Kasumi-1 (cell line): ENCODE measurements at places on chromosomes 5 and 9.

GRCh38 chr9:38214432-38214831, 145.4 kb upstream of the SHB start:
- DNase-seq = no peak

DNA sequence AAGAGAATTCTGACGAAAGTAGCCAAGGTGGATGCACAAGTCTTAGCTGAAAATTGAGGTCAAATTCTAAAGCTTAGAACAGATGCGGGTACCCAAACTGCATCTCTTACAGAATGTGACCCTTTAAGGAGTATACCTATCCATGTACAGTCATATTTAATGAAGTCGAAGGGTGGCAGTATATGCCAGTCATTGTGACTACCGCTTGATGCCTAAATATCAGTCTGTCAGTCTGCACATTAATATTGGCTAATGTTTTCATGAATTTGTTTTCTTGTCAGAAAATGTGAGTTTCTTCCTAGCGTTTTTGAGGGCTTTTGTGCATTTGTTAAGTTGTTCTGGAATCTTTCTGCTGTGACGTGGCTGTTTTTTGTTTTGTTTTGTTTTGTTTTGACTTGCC, 264.5 kb upstream of the ELAVL2 start:
- DNase-seq = no peak

DNA sequence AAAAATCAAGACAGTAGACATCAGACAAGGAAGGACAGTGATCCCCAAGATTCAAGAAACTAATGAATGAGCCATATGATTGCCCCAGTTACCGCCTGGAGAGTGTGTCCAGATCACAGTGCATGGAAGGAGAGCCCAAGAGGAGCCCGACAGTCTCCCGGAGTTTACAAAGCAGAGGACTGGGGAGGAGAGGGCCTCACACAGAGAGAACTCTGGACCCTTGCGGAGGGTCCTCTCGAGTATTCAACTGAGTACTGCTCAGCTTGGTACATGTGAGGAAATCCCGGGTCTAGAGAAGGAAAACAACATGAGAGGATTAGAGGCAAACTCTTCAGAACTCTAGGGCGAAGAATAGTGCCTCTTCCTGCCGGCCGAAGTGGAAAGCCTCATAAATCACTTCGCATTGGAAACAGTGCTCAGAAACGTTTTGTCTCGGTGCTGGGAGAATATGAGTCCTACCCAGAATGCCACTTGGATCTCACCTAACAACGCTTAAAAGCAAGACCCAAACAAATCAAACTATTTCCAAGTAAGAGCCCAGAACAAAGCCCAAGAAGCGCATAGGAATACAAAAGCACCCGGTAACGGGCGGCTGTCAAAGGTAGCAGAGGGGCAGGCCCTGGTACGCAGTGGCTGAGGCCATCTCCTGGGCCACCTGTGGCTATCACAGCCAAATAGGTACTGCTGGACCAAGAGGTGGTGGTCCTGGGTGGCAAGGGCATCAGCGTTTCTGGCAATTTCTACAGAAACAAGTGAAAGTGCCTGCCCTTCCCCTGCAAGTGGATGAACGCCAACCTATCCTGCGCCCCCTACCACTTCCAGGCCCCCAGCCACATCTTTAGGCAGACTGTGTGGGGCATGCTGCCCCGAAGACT, 36.0 kb downstream of the FAM78A start:
- no peak for DNase-seq

DNA sequence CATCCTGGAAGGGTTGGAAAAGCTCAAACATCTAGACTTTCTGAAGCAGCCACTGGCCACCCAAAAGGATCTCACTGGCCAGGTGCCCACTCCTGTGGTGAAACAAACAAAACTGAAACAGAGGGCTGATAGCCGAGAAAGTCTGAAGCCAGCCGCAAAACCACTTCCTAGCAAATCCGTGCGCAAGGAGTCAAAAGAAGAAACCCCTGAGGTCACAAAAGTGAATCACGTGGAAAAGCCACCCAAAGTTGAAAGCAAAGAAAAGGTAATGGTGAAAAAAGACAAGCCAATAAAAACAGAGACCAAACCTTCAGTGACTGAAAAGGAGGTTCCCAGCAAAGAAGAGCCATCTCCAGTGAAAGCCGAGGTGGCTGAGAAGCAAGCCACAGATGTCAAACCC, 87.6 kb downstream of the MAP1B start:
- DNase-seq = no peak

- no peak for DNase-seq
Measured at GRCh38 chr9:108621991-108622855, 233.6 kb downstream of the ACTL7B start.

GRCh38 chr5:10555277-10555684, 8.6 kb upstream of the ANKRD33B start:
- DNase-seq = no peak

DNA sequence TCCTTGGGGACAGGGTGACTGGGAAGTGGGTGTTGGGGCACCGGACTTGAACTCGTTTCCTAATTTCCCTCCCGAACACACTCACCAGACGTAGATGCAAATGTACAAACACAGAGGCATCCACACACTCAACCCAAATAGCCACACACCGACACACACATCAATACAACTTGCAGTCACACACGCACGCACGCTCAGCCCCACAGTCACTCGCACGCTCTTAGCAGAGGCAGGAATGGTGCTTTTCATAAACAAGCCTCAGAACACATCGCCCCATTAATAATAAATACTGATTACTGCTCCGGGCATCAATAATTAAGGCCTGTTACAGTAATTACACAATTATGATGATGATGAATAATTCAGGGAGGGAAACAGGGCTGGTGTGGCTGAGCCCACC, 5.7 kb downstream of the BARHL1 start:
- DNase-seq = no peak

GRCh38 chr5:104778-105296, 12.9 kb downstream of the PLEKHG4B start:
- DNase-seq = no peak

DNA sequence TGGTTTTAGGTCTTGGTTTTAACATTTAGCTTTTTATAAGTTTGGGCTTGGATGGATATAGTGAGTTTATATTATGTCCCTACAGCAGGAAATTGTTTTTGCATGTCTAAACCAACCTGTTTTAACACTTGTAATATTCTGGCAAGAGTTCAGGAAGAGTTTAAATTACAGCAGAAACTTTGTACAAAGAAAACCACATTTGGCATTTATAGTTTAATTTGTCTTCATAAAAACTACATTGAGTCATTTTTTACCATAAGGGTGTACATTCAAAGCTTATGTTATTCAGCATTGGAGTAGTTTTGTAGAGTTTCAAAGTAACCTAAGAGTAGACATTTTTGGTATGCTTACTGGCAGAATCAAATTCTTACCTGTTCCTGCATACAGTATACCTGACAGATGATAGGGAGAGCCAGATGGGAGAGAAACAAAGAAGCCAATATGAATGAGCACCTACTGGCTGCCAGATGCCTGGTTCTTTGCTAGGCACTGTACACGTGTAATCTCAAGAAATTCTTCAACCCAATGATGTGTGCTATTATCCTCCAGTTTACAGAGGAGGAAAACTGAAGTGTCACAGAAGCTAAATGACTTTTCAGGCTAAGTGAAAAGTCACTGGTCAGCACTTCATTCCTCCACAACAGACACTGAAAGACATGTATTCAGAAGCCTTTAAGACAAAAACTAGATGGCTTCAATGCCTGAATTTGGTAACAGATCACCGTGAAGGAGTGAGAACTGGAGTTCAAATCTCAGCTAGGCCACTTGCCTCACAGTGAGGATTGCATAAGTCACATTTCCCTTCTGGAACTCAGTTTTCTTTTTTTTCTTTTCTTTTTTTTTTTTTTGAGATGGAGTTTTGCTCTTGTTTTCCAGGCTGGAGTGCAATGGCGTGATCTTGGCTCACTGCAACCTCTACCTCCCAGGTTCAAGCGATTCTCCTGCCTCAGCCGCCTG, 25.9 kb upstream of the ECM2 start:
- DNase-seq = no peak

DNA sequence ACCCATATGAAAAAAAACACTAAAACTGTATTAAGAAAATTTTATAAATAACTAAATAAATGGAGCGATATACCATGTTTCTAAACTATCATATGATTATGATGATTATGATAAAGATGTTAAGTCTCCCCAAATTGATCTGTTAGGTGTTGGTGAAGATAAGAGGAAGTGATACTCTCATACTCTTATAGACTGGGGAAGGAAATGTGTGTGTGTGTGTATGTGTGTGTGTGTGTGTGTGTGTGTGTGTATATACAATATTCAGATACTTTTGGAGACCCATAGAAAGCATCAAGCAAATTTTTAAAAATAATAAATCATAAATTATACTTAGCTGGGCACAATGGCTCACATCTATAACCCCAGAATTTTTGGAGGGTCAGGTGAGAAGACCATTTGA, 62.9 kb downstream of the TMEM232 start:
- DNase-seq = peak; percentile 33

- DNase-seq = no peak
Measured at GRCh38 chr5:176167800-176168199, 70.4 kb upstream of the SIMC1 start.

DNA sequence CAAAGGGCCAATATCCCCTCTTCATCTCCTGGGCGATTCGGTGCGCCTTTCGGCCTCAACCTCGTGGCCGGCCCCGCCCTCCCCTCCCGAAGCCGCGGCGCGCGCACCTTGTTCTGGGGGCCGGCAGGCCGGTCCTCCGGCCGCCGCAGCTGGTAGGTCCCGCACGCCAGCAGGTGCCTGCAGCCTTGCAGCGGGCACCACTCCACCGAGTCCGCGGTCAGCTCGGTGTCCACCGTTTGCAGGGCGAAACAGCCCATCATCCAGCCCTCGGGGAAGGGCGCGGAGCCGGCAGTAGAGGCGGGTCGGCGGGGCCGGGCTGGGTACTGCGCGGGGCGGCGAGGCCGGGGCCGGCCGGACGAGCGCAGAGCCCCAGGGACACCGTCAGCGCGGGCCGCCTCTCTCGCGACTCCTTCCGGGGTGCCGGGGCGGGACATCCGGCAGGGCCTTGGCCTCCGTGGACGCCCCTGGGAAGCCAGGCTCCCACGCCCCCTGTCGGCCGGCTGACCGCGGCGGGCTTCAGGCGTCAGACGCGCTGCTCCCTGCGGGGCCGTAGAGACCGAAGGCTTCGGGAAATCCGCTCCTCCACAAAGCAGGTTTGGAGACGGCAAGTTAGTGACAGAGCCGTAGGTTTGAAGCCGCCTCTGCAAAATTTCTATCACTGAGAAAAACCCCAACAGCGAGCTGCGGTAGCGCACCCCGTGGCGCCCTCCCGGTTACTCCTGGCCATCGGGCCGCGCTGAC, at the start of gene DPH7:
Gene DPH7, minus strand, starts transcription at position 408 of the 741 bp plus-strand sequence. Its CDS starts 148 bp downstream, at position 260.
- peak; percentile 78 for DNase-seq

DNA sequence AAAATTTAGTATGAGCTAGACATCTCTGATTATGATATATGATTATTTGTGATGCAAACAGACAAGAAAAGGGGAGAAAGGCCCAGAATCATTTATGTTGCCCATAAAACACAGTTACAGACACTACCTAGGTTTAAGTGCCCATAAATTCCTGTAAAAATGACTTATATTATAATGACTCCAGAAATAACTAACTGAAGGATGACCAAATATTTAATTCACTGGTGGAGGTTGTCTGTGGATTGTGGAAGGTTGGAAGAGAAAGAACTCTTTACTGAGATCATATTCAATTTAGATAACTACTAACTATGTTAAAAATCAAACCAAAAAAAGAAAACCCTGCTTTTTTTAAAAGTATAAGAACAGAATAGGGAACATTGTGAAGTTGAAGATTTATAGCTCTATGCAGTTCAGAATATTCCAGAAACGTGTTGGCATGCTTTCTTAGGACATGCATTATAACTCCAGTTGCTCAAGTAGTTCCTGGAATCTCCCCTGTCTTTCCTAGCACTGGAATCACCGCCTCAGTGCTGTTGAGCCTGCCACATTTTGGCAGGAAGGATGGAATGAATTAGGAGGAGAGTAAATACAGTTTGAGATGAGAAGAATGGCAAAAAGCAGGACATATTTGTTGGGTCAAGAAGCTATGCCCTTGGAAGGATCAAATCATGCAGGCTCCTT, 72.0 kb upstream of the PAPPA start:
- no peak for DNase-seq

DNA sequence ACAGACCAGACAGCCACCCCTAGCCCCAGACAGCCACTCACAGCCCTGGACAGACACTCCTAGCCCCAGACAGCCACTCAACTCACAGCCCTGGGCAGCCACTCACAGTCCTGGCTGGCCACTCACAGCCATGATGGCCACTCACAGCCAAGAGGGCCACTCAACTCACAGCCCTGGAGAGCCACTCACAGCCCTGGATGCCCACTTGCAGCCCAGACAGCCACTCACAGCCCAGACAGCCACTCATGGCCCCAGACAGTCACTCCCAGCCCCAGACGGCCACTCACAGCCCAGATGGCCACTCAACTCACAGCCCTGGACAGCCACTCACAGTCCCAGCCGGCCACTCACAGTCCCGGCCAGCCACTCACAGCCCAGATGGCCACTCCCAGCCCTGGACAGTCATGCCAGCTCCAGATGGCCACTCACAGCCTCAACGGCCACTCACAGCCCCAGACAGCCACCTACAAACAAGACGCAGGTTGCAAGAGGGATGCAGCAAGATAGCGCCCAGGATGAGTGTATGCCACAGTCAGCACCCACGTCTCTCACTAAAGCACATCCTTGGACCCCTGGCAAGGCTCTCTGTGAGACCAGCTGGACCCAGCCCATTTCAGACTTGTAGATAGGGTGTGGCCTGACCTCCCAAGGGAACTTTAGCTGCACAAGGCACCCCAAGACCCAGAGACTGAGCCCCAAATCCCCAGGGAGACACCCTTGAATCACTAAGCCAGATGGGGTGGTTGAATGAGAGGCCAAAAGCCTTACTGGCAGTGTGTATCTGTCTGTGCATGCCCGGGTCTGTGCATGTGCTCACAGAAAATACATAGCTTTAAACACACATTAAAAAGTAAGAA, 22.4 kb downstream of the ZDHHC11B start:
- no peak for DNase-seq

- no peak for DNase-seq
Measured at GRCh38 chr5:114362197-114362976, 517 bp downstream of the KCNN2 start.

GRCh38 chr5:42689391-42689790, 67.2 kb upstream of the CCDC152 start:
- DNase-seq = no peak

DNA sequence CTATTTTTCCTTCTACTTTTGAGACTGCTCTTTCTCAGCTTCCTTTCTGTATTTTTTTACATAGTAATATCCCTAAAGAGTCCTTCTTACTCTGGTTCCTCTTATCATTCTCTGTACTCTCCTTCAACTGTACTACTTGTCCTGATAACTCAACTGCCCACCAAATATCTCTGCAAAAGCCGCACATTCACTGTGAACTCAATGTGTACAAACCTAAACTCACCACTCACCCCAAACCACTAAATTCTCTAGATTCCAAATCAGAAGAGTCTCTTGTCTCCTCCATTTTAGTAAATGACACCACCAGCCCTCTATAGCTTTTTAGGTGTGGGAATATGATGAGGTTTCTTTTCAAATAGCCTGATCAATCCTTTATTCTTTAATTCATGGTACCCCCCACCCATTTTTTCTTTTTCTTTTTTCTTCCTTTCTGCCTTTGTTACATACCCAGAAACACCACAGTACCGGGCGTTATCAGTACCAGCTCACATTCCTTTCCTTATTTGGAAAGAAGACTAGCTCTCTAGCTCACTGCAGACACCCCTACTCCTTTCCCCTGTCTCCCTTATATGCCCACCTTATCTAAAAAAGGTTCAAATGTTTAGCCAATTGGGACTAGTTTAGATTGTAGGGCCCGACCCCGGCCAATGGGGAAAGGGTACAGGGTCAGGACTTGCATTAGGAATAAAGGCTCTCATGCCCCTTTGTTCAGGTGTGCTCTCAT, 63.1 kb upstream of the RANBP6 start:
- DNase-seq = no peak
